ENCODE measurements at places on chromosomes 4 and X. TPM values are rescaled to one million over a fixed set of nuclear protein-coding genes. Genes with fewer than 3 reads are reported as not detected.

EDNRA gene
- 3.4 TPM for polyA plus RNA-seq

USP51 gene
- polyA plus RNA-seq = 1.1 TPM

ADGRL3 gene
- 10.6 TPM for polyA plus RNA-seq

ADGRA3 gene
- 22.8 TPM for polyA plus RNA-seq

FATE1 gene
- polyA plus RNA-seq = 0.75 TPM

TMEM154 gene
- polyA plus RNA-seq = 2.9 TPM

MAGEE2 gene
- 0.56 TPM for polyA plus RNA-seq

GAGE12J gene
- not detected for polyA plus RNA-seq

PIR gene
- 21.9 TPM for polyA plus RNA-seq

MAGEC3 gene
- not detected for polyA plus RNA-seq

All from brain (organoid and tissue), 16 donors.